ENCODE measurements at places on chromosomes 1 and 21.

DNA sequence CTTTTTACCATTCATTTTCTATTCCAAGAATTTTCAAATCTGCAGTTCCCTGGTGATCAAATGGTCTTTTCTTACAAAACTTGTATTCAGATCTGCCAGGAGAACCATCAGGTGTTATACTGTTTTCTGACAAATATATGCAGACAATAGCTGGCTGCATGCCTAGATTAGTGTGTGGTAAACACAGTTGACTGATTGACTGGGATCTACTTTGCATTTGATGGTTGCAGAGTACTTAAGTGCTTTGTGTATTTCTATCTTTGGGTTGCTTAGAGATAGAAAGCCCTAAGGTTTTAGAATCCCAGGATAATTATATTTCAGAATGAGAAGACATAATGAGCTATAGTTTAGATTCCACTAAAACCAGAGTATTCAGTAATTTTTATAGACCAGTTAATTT, 102.0 kb upstream of the CHODL start:
- no peak for DNase-seq

DNA sequence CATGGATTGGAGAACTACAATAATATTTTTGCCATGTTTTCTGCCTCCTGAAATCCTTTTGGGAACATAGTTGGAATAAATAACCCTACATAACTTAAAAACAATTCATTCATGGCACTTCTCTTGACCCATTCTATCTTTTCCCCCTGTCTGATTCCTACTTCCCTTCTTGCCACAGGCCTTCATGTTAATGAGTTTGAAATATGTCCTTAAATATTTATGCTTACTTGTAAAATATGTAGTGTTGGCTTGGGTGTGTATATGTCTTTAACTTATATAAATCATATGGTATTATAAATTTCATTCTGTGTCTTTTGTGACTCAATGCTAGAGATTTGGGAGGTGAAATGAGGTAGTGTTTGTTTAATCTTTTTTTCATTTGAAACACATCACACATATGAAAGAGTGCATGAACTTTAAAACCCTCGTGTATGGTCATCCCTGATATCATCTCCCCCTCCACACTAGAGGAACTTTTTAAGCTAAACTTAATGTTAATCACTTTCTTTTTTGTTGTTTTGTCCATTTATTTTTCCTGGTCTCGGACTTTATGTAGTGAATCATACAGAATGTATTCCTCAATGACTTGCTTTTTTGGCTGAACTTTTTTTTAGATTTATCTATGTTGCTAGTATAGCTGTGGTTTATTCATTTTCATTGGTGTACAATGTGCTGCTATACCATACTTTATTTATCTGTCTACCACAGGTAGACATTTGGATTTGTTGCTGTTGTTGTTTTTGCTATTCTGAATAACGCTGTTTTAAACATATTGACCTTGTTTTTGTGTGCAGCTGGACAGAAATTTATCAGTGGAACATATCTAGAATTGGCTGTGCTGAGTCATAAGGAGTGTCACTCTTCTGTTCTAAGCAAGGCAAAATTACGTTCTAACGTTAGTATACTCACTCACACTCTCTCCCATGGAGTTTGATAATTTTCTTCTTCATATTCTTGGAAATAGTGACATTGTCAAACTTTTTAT, 441.6 kb downstream of the PLPP3 start:
- no peak for DNase-seq

- DNase-seq, result no peak
Observed at GRCh38 chr1:92940541-92940940, 20.7 kb downstream of the DIPK1A start.

- no peak for DNase-seq
Observed at GRCh38 chr1:84840346-84840745, 52.7 kb downstream of the LPAR3 start.

DNA sequence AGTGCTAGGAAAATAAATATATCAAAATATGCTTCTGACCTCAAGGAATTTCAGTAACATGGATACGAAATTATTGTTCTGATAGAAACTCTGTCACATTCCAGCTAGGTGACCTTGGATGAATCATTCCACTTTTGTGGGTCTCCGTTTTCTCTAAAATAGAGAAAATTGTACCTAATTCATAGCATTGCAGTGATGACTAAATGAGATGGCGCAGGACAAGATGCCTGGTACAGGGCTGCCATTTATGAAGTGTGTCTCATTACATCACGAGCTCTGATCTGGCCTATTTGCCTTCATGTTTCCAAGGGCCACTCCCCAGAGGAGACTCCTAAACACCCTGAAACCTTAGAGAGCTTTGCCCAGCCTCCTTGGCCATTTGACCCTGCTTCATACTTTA, 480.0 kb upstream of the USP24 start:
- DNase-seq, result no peak

- no peak for DNase-seq
Observed at GRCh38 chr1:85379203-85380136, 85.5 kb downstream of the DDAH1 start.

DNA sequence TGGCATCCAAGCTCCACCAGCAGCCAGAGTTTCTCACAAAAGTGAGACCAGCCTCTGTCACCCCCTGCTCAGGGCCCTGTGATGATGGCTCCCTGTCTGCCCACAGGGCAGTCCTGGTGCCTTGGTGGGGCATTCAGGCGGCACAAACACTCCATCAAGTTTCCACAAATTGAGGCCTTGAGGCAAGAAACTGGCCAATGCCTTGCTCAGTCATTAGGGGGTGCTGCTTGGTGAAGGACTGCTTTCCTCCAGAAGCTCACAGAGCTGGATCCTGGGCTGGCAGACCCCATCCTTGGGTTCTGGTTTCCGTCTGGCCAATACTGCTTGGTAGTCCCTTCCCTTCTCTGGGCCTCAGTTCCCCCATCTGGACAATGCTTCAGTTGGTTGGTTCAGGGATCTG, 12.5 kb upstream of the AHDC1 start:
- no peak for DNase-seq

- DNase-seq, result peak; percentile 68
Observed at GRCh38 chr1:152013664-152014237, 20.1 kb upstream of the S100A10 start.

DNA sequence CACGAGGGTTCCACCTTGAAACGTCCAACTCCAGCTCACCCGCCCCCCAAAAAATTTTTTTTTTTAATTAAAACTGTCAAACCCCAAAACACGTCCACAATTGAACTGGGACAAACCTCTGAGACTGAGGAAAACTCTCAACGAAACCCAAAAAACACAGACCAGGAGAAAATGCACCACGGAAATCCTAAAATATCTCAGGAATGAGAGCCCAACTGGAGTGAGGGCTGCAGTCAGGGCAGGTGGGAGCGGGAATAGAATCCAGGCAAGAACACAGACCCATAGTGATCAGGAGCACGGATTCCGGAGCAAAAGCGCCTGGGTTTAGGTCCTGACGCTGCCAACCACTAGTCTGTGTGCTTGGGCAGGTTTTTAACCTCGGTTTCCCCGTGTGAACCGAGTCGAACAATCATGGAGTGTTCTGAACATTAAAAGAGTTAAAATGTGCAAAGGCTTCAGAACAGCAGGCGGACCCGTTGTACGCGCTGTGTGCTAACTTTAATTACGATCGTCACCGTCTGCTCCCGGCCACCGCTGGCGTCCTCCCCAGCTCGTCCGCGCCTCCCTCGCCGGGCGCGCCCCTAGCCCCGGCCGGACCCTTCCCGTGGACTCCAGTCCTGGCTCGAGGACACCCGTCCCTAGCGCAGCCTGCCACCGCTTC, 624 bp downstream of the ARHGAP29 start:
- DNase-seq, result peak; percentile 18

- DNase-seq, result no peak
Observed at GRCh38 chr1:88175631-88176226, 508.3 kb upstream of the PKN2 start.

GRCh38 chr1:24468685-24469316, 33.8 kb upstream of the RCAN3 start:
- peak; percentile 7 for DNase-seq

GRCh38 chr1:95916616-95917015, 682.6 kb downstream of the RWDD3 start:
- no peak for DNase-seq

GRCh38 chr1:6603915-6604558, 1.4 kb upstream of the KLHL21 start:
- no peak for DNase-seq

DNA sequence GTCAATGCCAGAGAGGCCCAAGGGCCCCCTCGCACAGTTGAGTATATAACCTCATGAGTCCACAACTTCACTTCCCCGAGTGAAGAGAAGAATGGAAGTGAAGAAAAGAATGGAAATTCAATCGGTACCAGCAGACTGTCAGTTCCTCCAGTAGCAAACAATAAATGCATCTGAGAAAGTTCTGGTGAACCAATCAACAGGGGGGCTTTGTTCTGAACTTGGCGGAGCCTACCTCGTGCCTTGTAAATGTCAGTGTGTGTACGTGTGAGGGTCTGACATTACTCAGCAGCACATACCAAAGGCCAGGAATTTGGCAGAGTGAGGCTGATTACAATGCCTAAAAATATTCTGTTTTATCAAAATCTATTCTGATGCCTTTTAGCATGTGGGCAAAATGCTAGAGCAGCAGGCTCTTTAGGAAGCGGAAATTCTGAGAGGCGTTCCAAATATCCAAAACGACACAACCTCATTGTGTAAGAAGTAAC, 238.5 kb downstream of the LTN1 start:
- no peak for DNase-seq

DNA sequence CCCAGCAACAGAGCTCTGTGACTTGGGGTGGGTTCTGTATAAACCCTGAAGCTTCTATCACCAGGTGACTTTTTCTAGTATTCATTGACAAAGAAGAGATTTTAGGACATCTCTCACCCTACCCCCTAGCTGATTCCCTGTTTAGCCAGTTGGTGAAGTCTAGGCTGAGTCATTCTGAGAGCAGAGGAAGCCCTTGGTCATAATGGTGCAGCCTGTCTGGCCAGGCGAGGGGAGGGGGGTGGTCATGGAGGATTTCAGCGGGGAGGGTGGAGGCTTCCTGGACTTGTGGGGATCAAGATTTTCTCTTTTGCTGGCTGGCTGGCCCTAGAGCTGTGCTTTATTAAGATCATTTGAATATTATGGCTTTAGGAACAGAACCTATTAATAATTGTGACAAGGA, 262.6 kb downstream of the CAMTA1 start:
- DNase-seq, result no peak

- DNase-seq, result no peak
Observed at GRCh38 chr1:211482306-211482705, 9.7 kb downstream of the RD3 start.

GRCh38 chr21:44462834-44463200, 7.5 kb downstream of the LRRC3 start:
- DNase-seq, result no peak

Measured in HAP-1 (cell line).